ENCODE measurements at places on chromosomes 3 and 15.
A peak's percentile ranks its signal among the peaks of the same experiment; 100 is the strongest.

DNA sequence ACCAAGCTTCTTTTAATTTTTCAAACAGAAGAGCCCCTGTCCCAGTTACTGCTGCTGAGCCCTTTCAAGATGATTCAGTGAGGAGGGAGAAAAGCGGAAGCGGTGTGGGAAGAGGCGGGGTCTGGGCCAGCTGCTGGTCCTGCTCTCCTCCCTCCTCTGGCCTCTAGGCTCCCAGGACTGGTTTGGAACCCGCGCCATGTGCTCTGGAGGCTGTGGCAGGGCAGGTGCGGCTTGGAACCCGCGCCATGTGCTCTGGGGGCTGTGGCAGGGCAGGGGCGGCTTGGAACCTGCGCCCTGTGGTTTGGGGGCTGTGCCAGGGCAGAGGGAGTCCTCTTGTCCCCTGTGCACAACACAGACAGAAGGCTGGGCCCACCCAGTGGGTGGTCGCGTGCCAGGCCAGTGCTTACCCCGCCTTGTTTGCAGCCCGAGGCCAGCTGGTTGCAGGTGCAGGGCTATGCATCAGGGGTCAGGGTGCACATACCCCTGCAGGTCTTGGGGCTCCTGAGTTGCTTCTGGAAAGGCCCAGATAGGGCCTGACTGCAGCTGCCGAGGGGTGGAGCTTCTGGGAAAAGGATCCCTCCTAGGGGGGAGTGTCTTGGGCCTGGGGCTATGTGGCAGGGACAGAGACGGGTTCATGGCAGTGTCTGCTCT lies 12.2 kb downstream of the ALG1L2 start:
- DNase-seq, result peak; percentile 54

DNA sequence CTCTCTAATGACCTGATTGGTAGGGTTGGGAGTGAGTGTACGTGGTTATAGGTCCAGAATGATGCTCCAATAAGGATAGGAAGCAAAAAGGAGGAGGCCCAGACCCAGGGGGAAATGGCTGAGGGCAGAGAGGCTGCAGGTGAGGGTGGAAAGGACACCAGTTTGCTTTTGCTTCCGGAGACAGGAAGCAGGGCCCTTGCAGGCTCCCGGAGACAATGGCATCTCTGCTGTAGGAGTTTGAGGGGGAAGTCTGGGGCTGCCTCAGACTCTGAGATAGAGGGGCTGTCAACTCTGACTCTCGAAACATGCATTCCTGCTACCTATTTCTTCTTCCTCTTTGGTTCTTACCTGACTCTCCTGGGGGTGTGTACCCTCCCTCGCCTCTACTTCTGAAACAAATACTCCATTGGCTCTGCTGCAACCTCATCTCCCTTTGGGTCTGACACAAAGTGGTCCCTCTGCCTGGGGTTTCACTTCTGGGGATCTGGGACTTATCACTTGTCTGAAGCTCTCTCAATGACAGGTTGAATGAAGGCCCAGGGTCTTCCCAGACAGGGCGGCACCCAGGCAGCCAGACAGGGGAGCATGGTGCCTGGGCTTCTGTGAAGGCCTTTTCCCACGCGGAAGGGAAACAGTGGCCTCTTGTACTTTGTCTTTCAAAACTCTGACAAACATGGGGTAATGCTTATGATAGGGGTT lies 61.5 kb downstream of the CHRD start:
- DNase-seq, result no peak

GRCh38 chr3:127546554-127546953 lies 44.0 kb downstream of the TPRA1 start:
- no peak for DNase-seq

DNA sequence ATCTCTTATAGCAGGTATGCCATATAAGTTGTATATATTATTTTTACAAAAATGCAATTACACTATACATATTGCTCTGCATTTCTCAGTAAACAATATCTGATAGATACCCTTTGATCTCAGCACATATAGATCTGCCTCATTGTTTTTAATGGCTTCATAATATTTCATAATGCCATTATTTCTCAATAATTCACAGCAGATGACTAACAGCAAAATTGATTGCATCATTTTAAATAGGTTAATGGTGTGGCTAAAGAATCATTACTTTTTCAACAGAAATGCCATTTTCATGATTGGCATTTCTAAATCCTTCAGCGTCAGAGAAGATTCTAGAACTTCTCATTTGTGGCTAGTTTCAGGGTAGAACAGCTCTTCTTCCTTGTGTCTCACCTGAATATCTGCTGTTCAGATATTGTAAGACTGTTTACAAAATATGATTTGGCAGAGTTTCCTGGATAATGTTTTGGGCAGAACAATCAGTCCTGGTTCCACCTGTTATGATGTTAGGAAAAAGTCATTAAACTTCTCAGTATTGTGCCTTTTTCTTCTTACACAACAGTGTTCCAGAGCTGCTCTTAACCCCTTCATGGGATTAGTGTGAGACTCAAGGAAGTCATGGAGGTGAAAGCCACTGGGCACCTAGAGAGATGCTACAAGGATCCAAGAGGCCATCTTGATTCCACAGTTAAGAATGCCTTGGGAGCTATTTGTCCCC lies 397.6 kb upstream of the THBS1 start:
- no peak for DNase-seq

- no peak for DNase-seq
Measured at GRCh38 chr15:51756482-51756881, 5.1 kb downstream of the TMOD2 start.

DNA sequence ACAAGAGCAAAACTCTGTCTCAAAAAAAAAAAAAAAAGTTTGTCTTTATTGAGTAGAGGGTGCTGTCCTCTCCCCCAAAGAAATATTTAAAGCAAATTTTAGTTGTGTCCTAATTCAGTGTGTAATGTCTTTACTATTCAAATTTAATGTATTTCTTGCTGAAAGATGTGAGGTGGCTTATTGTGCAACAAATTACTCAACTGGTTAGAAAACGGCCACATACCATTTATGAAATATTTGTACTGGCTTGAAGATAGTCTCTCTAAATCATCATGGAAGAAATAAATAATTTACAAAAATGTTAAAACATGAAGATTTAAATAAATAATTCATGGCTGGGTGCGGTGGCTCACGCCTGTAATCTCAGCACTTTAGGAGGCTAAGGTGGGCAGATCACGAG lies 63.0 kb downstream of the SLTM start:
- DNase-seq, result no peak

DNA sequence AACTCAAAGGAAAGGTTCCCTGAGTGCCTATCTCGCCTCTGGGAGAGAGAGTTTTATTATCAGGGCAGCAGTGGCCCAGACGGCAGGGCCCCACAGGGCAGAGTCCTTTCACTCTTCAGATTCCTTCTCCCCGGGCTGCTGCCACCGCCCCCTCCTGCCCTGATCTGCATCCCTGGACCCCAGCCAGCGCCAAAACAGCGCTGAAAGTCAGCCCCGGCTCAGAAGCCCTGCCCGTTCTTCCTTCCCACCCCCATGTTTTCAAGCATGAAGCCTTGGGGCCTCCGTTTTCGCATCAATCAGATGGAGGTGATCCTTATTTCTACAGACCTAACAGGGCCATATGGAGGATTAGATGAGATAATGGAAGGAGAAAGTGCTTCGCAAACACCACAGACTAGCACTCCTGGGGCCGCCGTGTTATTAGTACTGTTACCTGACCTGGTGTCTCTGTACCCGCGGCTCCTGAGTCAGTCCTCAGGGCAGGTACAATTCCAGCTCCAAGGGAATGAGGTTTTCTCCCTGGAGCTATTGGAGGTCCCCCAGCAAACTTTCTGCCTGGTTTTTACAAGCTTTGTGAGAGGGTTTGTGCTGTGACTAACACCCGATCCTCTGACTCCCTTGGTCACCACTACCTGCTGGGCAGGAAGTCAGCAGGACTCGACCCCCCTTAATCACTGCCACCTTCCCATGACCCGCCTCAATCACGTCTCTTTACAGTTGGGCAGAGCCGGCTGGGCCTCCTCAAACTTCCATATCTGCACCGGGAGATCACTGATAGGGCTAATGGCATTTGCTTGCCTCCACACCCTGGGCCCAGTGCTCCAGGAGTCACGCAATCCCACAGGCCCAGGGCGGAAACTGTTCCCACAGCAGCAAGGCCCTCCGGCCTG lies 39.5 kb upstream of the TSEN2 start:
- no peak for DNase-seq

DNA sequence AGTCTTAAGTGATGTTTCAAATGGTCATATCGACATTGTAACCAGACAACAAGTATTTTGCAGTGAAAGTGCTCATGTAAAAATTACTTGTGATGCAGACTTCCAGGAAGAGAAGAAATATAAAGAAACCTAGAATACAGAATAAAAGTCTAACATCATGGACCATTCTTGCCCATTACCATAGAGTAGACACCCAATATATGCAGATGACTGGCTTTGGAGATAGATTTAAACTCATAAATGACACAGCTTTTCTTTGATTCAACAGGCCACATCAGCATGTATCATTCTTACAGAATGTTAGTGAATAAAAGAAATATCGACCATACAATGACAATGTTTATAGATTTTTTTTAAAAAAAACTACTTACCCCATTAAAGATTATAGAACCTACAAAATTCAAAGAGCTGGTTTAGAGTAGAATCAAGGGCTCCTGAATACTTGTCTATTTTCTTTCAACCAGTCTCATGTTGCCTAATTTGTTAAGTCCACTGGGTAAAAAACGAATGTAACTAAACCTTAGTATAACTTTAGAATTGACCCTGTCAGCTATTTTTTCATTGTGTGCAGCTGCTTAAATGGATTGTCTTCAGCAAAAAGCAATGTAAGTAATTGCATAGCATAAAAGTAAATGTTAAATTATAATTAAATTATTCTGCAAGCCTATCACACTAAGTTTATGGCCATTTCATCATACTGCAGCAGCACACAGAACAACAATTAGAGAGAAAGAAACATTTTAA lies 268.7 kb upstream of the AGTR1 start:
- DNase-seq, result no peak

DNA sequence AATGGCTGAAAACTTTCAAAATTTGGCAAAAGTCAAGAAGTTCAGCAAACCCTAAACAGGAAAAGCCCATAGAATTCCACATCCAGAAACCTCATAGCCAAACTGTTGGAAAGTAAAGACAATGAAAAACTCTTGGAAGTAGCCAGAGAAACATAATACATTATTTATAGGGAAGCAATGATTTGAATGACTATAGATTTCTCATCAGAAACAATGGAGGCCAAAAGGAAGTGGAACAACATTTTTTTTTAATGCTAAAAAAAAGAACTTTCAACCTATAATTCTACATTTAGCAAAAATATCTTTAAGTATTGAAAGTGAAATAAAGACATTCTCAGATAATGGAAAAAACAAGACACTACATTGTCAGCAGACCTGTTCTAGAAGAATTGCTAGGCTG lies 30.2 kb downstream of the ALPK3 start:
- DNase-seq, result no peak

DNA sequence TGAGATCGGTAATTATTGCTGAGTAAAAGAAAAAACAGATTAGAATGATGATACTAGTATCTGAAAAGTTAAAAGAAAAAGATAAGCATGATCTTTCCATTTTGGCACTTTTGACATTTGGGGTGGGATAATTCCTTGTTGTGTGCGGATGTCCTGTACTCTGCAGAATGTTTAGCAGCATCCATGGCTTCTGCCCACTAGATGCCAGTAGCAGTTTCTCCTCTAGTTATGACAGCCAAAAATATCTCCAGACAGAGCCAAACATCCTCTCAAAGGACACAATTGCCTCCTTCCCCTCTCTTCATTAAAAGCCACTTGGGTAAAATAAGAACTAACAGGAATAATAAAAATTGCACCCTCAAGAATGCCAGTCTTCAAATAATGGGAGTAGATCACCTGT lies 468.8 kb upstream of the GRM7 start:
- DNase-seq, result no peak

GRCh38 chr3:72694398-72694797 lies 153.8 kb downstream of the SHQ1 start:
- no peak for DNase-seq

DNA sequence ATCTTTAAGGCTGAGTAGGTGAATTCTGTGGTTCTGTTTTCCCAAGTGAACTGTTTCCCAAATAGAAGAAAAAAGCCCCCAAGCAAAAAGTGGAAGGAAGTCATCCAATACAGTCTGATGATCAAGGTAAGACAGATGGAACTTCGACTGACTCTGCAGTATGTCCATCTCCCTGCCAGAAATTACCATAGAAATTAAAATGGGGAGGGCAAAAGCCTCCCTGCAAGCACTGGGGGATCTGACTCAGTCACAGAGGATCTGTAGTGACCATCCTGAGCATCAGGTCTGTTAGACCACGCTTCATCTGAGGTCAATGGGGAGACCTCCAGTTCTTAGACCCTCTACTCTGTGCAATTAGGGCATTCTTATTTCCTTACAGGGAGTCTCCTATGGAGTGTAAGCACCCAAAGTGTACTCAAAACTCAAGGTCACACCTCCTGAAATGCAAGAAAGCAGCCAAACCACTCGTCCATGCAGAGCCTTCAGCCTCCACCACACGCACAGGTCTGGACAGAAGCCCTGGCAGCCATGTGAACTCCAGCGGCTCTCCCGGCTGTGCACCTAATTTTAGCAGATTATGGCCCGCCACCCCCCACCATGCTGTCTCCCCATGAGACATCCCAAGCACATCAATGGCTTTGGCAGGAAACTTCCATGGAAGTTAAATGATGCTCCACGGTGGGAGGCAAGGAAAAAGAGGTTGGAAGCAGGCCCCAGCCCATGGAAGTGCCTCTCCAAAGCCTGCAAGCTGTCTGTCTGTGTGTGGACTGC lies 348.7 kb downstream of the NTRK3 start:
- no peak for DNase-seq

DNA sequence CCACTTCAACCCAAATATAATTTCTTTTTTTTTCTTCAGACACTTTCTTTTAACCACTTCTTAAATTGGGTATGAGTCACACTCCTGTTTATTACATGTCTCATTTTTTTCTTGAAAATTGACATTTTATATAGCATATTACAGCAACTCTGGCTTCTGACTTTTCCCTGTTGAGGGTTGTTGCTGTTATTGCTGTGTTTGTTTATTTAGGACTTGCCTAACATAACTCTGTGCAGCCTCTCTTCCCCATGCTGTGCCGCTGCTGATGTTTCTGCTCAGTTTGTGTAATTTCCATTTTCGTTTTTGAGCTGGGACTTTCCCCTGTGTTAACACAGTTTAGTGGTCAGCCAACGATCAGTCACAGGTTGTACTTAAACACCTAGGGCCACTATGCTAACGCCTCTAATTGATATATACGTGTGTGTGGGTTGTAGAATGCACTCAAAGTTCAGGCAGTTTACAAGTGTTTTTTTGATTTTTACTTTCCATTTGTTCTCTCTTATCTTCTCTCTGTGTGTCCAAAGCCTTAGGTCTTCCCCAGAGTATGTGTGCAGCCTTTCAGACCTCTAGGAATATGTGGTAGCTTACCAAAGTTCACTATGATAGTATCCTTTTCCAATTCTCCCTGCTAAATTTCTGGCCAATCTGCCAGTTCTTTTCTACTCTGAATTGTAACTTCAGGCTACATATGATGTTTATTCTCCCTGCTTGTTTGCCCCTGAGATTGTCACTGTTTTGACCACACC lies 337.2 kb downstream of the ZBTB20 start:
- no peak for DNase-seq

GRCh38 chr3:50286322-50287227 lies 5.7 kb downstream of the IFRD2 start:
- no peak for DNase-seq

DNA sequence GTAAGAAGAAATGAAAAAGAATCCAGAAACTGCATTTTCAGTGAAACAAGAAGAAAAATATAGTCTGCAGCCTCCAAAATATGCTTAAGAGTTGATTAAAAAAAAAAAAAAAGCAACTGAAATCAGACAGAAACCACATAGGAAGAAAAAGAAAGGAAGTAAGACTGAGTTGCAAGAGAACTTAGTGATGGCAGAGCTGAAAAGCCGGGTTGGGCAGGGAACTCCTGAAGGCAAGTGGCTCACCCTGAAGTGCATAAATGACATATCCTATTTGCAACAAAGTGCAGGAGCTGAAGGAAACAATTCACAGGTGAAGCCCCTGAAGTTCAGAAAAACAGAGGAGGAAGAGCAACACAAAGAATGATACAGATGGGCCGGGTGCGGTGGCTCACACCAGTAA lies 108.8 kb upstream of the SLC25A36 start:
- peak; percentile 24 for DNase-seq

Measured in activated naive CD4-positive, alpha-beta T cell treated with anti-CD3 and anti-CD28 coated beads, Interleukin-2, amount 10 ng/mL, durations not matched to agents 7 days and 5 days (primary cell).